ENCODE measurements at places on chromosomes 7 and 10. TPM values are rescaled to one million over a fixed set of nuclear protein-coding genes. Genes with fewer than 3 reads are reported as not detected.

GRCh38 chr10:132224343-132225072 lies 37.8 kb downstream of the DPYSL4 start:
- no peak overlapping the region for H3K4me3 ChIP-seq
- H3K27me3 ChIP-seq, result no peaks in the 10 kb centered on the region
- H3K36me3 ChIP-seq, result peaks cover 3% of the 10 kb centered on the region
- DNase-seq, result no peak

GRCh38 chr10:69867699-69868558 lies 66.2 kb downstream of the COL13A1 start:
- no peak overlapping the region for H3K4me3 ChIP-seq
- H3K4me1 ChIP-seq, result peaks cover 47% of the 10 kb centered on the region

Gene ATOH7
- 0.20 TPM for total RNA-seq

DNA sequence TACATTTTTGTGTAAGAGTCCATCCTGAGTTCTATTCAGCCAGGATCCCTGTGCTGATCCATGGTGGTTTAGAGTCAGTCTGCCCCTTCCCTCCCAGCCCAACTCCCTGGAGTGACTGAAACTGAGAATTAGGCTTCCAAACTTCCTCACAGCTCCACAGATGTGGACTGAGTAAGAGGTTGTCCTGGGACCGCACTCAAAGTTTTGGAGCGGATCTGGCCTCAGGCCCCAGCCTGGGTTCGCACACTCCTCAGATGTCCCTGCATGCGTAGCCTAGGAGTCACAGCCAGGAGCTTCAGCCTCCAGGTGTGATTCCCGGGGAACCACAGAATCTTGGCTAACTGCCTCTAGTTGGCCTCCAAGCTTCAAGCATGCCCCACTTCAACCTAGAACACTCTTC lies 218.1 kb downstream of the C7orf25 start:
- H3K27ac ChIP-seq, result no peak overlapping the region
- DNase-seq, result no peak
- no peaks in the 10 kb centered on the region for H3K27me3 ChIP-seq
- no peaks in the 10 kb centered on the region for H3K36me3 ChIP-seq
- no peak overlapping the region for H3K4me3 ChIP-seq

Gene NCF1
- total RNA-seq, result not detected

- no peaks in the 10 kb centered on the region for H3K36me3 ChIP-seq
- peaks cover 3% of the 10 kb centered on the region for H3K27me3 ChIP-seq
- H3K4me3 ChIP-seq, result no peak overlapping the region
Observed at GRCh38 chr10:75528392-75528791, 97.0 kb downstream of the LRMDA start.

Gene WDR86
- total RNA-seq, result 29.8 TPM

GRCh38 chr7:20661884-20662283 lies 46.4 kb downstream of the ABCB5 start:
- H3K4me1 ChIP-seq, result no peaks in the 10 kb centered on the region
- no peaks in the 10 kb centered on the region for H3K36me3 ChIP-seq
- H3K4me3 ChIP-seq, result no peak overlapping the region
- no peaks in the 10 kb centered on the region for H3K27me3 ChIP-seq

Gene RSPH10B2
- 0.65 TPM for total RNA-seq

DNA sequence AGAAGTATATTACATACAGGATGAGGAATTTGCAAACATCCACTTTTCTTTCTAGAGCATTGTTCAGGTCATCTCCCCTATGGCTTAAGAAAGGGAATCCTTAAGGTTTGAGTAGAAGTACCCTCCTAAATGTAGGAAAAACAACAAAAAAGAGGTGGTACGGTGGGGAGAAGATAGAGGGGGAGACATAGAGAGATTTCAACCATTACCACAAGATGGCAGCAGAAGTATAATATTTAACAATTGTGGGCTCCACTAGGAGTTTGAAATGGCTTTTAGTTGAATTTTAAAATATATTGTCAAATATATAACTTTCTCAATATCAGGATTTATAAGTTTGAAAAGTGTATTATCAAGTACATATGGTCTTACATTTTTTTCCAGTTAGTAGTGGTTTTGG lies 72.7 kb upstream of the PRKG1 start:
- no peak for DNase-seq
- peaks cover 3% of the 10 kb centered on the region for H3K27me3 ChIP-seq
- no peaks in the 10 kb centered on the region for H3K36me3 ChIP-seq
- H3K4me3 ChIP-seq, result no peak overlapping the region
- H3K4me1 ChIP-seq, result peaks cover 28% of the 10 kb centered on the region
- no peak overlapping the region for H3K27ac ChIP-seq

DNA sequence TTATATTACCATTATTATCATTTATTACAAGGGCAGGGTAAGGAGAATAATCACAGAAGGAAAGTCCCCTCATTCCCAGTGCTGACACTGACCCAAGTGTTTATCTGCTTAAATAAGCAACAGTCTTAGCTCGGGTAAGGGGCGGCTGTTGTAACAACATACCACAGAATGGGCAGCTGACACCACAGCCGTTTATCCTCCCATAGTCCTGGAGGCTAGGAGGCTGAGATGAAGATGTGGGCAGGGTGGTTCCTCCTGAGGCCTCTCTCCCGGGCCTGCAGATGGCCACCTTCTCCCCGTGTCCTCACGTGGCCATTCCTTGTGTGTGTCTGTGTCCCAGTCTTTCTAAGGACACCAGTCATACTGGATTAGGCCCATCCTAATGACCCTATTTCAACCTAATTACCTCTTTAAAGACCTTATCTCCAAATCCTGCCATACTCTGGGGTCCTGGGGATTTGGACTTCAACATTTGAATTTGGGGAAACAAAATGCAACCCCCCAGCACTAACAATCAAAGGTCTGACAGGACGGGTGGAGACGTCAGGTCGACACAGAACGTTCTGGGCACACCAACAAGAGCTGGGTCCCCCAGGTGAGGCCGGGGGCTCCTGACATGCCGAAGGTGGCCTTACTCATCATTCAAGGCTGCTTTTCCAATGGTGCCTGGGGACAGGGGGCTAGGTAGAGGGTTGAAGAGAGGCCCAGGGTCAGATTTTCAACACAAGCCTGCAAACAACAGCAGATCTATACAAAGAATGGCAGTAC lies 93.5 kb downstream of the TNS3 start:
- H3K27me3 ChIP-seq, result no peaks in the 10 kb centered on the region
- no peak overlapping the region for H3K4me3 ChIP-seq
- no peaks in the 10 kb centered on the region for H3K36me3 ChIP-seq
- DNase-seq, result no peak
- peaks cover 38% of the 10 kb centered on the region for H3K4me1 ChIP-seq

Gene TBC1D12
- 7.1 TPM for total RNA-seq

- H3K36me3 ChIP-seq, result peaks cover 9% of the 10 kb centered on the region
- no peak for DNase-seq
- H3K27me3 ChIP-seq, result no peaks in the 10 kb centered on the region
- no peak overlapping the region for H3K4me3 ChIP-seq
- no peak overlapping the region for H3K27ac ChIP-seq
Observed at GRCh38 chr7:17462131-17462631, 163.7 kb downstream of the AHR start.

DNA sequence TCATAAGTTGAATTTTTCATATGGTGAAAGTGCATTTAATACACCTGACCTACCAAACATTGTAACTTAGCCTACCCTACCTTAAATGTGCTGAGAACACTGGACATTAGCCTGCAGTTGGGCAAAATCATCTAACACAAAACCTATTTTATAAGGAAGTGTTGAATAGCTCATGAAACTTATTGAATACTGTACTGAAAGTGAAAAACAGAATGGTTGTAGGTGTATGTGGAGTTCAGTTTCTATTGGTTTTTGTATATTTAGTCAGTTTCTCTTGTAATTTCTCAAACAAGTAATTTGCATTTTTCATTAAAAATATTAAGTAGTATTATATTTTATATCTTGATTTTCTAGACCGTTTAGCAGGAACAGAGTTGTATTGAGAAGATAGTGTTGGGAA lies 15.3 kb downstream of the CCDC7 start:
- H3K4me3 ChIP-seq, result no peak overlapping the region
- DNase-seq, result no peak
- H3K36me3 ChIP-seq, result no peaks in the 10 kb centered on the region
- no peaks in the 10 kb centered on the region for H3K27me3 ChIP-seq
- H3K4me1 ChIP-seq, result no peaks in the 10 kb centered on the region
- H3K27ac ChIP-seq, result no peak overlapping the region

DNA sequence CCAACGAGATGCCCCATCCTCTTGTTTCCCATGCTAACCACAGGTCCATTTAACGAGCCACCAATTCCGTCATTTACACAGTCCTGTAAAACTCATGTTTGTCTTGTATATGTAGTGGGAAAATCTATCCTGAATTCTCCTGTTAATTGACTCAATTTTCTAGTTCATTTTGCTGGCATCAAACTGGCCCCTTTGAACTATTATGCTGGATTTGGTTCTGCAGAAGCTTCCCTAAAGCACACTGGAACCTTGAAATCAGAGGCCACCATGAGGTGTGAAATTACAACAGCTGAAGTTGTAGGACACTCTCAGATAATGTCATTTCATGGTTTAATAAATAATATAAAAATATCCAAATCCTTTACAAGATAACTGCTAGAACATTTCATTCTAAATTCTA lies 129.8 kb upstream of the AKR1E2 start:
- no peaks in the 10 kb centered on the region for H3K27me3 ChIP-seq
- H3K27ac ChIP-seq, result no peak overlapping the region
- peaks cover 4% of the 10 kb centered on the region for H3K4me1 ChIP-seq

Measured in neural crest cell (in vitro differentiated cells).